Cerebellar cortex (tissue), 1 donor: ENCODE measurements at places on chromosomes 16 and 17.

DNA sequence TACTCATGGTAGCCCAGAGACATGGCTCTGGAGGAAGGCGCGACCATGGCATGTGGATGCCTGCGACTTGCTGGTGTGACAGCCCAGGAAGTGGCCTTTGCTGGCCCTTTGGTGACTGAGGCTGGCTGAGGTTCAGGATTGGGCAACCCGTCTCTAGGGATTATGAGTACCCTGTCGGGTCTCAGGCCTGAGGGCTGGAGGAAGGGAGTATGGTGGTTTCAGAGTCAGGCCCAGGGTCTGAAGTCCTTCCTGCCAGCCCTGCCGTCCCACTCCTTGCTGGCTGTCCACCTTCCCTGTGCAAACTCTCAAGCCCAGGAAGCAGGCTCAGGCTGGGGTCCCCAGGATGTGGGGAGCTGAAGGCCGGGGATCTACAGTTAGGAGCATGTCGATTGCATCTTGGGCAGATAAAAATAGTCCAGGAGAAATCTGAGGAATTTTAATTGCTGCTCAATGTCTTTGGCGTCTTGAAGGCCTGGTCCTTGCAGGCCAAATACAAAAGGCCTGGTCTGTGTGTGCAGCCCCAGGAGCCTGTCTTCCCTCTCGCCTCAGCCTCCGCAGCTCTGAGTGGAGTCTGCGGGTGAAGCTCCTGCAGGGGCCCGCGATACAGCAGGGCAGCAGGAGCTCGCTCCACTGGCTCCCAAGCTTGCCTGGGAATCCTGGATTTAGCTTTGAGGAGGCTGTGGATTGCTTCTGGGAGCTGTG is 52.5 kb downstream of the NKD1 start:
- no peak for DNase-seq

DNA sequence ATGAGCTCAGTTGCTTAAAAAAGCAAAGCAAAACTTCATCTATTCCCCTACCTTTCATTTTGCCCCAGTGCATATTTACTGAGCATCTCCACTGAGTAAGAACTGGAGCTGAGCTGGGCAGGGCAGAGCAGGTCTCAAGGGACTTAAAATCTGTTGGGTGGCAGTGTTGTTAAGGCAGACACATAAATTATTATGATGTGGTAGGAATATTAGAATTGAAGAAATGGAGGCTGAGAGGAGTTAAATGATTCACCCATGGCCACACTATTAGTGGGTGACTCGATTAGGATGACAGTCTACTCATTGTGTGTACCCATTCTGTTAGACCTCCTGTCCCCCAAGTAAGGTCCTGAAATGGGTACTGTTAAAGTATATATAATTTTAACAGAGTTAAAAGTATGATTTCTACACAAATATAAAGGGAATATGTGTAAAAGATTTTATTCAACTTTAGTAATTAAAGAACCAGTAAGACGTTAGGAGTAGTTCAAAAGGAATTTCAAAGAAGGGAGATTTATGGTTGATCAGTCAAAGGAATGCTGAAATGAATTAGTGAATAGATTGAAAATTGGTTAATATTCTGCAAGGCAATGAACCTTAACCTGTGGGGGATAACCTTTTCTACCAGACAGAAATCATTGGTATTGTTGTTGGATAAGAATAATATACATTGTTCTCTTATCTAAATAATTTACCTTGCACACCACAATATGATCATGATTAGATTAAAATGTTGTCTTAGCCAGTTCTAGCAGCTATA is 17.5 kb downstream of the ITGB3 start:
- DNase-seq = no peak

GRCh38 chr17:73883175-73883574 is 238.9 kb upstream of the SDK2 start:
- DNase-seq = no peak

DNA sequence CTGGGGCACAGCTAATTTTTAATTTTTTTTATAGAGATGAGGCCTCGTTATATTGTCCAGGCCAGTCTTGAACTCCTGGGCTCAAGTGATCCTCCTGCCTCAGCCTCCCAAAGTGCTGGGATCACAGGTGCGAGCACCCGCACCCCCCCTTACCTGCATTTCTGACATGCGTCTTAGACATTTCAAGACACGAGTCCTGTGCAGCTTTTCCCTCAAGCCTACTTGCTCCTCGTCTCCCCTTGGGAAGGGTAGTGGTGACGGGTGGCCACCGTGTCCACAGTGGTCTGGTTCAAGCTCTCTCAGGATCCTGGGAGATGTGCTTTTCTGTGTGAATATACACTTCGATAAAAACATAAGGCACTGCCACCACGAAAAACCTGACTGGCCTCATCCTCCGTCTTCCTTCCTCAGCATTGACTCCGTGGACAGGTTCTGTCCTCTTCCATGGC is 9.6 kb downstream of the CANT1 start:
- DNase-seq = no peak

DNA sequence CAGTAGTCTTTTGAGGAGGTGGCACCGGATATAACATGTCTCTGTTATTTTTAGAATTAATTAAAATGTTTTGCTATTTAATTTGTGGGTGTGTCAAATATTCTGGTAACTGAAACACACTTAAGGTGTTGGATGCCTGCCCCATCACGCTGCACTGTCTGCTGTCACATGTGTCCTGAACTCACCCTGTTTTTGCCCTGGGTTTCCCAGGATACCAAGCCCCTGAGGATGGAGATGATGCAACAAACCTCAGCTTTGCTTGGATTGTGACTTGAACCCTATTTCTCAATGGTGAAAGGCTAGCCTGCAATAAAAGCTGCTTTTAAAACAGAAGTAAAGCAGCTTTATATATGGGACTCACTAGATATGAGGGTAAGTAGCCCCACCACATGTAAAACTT is 11.5 kb upstream of the DUSP14 start:
- no peak for DNase-seq

GRCh38 chr16:81523387-81524115 is 78.9 kb downstream of the CMIP start:
- DNase-seq = no peak

DNA sequence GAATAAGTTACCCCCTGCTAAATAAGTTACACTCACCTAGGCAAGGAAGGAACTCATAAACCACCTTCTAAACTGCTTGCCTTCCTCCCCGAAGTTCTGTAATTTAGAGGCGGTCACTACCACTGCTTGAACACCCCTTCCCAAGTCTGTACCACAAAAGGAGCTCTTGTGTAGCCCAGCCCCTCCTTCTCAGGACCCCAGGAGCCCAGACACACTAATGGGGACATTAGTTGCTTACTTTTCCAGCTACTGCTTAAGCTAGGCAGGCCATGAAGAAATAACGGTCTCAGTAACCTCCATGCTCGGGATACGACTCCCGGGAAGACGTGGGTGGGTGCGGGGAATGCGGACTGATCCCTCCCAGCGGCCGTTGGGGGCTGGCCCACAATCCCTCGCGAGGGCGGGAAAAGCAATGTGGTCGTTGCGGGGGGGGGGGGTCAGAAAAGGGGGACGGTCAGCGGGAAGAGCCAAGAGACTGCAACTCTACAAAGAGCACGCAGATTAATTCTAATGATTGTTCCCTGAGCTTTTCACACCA is at the start of gene TEX14:
TEX14 (minus strand) TSS at position 345 of the 538 bp plus-strand sequence. CDS start 40,044 bp downstream, outside the sequence.
- DNase-seq = no peak

GRCh38 chr16:25111403-25112166 is at the start of gene LCMT1:
TSS of gene LCMT1 (plus strand) at chr16:25111742. CDS start at chr16:25111884, 142 bp downstream.
- peak; percentile 99 for DNase-seq

GRCh38 chr17:65786479-65786878 is 225.0 kb upstream of the AXIN2 start:
- DNase-seq = no peak

- DNase-seq = no peak
Observed at GRCh38 chr16:52597772-52598483, 51.0 kb upstream of the TOX3 start.

DNA sequence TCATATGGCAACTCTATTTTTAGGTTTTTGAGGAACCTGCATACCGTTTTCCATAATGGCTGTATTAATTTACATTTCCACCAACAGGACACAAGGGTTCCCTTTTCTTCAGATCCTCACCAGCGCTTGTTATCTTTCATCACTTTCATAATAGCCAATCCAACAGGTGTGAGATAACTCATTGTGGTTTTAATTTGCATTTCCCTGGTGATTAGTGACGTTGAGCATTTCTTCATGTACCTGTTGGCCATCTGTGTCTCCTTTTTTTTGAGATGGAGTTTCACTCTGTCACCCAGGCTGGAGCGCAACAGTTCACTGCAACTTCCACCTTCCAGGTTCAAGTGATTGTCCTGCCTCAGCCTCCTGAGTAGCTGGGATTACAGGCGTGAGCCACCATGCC is 36.2 kb upstream of the ABCC3 start:
- no peak for DNase-seq

DNA sequence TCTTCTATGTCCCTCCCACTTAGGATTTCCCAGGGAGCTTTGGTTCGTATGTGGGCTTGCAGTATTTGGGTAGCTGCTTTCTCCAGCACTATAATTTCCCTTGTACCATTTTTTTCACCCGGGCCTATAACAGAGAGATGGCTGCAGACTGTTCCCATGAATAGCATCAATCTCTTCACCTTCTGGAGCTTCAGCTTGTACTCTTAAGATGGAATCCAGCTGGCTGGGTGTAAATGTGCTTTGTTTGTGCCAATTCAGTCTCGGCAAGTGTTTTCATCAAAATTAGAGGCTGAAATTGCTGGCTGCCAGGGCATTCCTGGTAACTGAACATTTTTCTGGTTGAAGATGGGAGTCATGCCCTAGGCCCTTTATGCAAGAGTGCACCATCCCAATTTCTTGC is 12.2 kb upstream of the CPD start:
- no peak for DNase-seq

DNA sequence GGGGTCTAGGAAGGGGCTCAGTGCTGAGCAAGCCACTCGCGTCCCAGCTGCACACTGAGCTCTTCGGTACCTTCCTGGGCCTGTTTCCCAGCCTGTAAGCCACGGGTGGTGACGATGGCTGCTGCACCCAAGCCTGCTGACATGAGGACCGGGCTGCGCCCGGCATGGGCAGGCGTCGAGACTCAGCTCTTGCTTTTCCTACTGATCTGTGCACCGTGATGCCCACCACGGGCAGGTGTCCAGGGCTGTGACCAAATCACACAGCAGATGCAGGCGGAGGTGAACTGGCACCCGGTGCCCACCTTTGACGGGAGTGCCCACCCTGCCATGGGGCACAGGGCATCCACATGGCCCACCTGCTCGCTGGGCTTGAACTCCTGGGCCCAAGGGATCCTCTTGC is 17.9 kb downstream of the CCDC57 start:
- DNase-seq = no peak

- DNase-seq = no peak
Observed at GRCh38 chr16:17296431-17296830, 174.3 kb downstream of the XYLT1 start.

GRCh38 chr17:76199469-76199868 is 40.8 kb downstream of the RNF157 start:
- no peak for DNase-seq

- DNase-seq = no peak
Observed at GRCh38 chr16:15708096-15708495, 58.1 kb downstream of the NDE1 start.

GRCh38 chr16:24516900-24517669 is 22.3 kb upstream of the RBBP6 start:
- DNase-seq = peak; percentile 91
